ENCODE measurements at places on chromosomes 11 and 22.

DNA sequence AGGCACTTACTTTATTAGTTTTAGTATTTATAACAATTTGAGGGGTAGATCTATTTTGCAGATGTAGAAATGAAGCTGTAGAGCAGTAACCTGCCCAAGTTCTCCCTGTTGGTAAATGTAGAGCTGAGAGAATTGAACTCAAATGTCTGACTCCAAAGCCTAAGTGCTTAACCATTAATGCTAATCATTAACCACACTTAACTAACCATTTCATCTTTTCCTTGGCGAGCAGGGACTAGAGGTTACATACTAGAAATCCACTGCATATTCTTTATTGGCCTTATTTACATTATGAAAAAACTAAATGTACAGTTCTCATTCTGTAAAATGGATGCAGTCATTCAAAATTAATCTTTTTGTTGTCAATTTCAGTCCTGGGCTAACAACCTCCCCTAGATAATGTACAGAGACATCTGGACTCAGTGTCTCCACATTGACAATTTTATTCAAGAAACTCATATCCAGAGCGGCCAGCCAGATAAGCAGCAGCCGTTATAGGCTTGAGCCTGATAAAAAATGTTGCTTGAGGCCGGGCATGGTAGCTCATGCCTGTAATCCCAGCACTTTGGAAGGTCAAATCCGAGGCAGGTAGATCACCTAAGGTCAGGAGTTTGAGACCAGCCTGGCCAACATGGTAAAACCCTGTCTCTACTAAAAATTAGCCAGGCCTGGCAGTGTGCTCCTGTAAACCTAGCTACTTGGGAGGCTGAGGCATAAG is 76.7 kb upstream of the PICALM start:
- DNase-seq, result no peak

- DNase-seq, result no peak
Observed at GRCh38 chr11:58121096-58121495, 4.2 kb downstream of the OR9I1 start.

GRCh38 chr22:43473441-43473840 is 61.6 kb downstream of the MPPED1 start:
- DNase-seq, result no peak

DNA sequence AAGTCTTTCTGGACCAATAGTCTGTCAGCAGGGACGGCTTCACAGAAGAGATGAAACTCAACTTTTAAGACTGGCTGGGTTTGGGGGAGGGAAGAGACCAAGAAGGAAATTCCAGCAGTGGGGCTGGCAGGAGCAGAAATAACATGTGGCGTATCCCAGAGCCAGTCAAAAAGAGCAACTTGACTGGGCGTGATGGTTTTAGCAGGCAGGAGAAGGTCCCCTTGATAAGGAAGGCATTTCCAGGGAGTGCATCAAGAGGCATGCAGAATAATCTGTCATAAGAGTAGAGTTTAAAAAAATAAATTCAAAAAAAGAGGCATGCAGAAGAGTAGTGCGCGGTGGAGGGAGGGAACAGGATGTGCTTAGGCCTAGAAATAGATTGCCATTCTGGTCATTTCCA is 52.5 kb downstream of the C22orf31 start:
- DNase-seq, result no peak

DNA sequence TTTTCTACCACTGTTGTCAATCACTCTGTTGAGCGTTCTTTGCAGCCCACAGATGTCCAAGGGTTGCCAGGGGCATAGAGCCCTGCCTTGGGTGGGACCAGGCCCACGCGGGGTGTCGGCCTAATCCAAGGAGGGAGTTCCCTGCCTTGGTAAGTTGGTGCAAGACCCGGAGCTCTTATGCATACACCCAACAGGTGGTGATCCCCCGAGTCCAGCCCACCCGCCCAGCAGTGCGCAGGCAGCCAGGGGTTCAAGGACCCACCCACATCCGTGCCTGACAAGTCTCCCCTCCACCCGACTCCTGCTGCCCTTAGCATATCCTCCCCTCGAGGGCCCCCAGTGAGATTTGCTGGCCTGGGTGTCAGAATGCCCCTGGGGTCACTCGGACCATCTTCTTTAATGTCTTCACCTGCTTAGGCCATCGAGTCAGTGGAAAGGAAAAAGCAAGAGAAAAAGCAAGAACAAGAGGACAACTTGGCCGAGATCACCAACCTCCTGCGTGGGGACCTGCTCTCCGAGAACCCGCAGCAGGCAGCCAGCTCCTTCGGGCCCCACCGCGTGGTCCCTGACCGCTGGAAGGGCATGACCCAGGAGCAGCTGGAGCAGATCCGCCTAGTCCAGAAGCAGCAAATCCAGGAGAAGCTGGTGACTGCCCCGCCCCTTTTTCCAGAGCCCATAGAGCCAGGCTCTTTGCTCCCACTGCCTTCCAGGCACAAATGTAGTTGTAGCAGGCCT is 12.2 kb downstream of the RIBC2 start:
- no peak for DNase-seq

DNA sequence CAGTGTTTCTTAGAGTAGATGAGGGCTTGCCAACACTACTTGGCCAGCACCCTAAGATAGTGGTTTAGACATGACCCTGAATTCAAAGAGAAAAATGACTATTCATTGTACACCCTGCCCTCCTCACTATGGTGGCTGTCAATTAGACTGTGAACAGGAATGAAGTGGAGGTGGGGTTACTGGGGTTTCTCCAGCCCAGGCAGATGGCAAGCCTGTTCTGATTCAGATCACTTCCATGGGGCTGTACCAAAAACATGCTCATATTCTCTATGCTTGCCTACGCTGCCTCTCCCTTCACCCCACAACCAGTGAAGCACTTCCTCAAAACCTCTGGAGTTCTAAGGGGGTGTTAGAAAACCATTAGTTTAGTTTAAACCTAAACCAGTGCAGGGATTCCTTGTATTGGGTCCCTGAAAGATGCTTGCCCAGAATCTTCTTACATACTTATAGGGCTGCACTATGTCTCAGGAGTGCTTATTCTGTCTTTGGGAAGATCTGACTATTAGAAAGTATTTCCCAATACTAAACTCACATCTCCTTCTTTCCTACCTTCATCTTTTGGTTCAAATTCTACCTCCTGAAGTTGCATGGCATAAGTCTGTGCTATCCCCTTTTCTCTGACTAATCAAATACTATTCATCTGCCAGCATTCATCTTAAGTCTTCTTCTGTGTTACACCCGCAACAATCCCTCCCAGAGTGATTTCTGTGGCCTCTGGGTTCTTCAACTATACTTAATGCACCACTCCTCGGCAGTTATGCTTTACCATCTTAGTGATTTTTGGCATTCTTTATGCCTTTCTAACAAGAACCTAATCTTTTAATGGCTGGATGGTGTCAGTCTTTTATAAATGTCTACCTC is 71.8 kb downstream of the ATG16L2 start:
- DNase-seq, result no peak

GRCh38 chr22:39021552-39022250 is 774 bp downstream of the APOBEC3D start:
- DNase-seq, result no peak

- no peak for DNase-seq
Observed at GRCh38 chr11:73372375-73372993, 3.7 kb upstream of the RELT start.

DNA sequence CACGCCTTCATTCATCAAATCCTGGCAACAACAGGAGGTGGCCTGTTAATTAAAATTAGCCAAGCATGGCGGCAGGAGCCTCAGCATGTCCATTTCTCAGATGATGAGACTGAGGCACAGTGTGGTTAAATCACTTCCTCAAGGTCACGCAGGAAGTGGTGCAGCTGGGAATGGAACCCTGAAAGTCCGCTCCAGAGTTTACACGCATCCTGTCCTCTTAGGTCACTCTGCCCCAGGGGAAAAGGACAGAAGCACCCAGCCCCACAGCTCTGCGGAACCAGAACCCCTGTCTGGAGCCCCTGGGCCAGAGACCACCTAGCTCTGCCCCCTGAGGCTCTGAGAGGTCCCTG is 19.6 kb downstream of the RPL3 start:
- no peak for DNase-seq

- no peak for DNase-seq
Observed at GRCh38 chr11:113090716-113091480, 129.7 kb downstream of the NCAM1 start.

- DNase-seq, result no peak
Observed at GRCh38 chr11:45366619-45367190, 80.6 kb upstream of the SYT13 start.

DNA sequence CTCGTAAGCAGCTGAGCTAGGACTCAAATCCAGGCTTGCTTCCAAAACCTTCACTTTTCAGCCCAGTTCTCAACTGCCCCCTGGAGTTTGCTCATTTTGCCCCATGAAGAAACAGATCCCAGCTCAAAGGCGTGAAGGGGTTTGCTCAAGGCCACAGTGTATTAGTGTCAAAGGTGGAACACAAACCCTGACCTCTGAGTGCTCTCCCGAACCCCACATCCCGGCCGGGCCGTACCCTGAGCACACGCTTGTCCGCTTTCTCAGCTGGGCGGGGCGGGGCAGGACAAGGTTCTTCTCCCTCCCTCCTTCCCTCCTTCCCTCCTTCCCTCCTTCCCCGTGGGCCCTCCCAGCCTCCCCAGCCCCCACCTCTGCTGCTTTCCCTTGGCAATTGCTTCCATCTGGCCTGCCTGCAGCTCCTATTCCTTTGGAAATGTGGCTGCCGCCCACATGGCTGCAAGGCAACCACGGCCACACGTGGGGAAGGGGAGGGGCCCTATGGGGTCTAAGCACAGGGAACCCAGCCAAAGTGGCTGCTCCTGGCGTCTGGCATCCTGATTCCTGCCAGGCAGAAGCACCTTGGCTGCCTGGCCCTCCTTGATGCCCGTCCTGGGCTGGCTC is 4.1 kb downstream of the ST3GAL4 start:
- no peak for DNase-seq

GRCh38 chr11:67626970-67627369 is 2.8 kb downstream of the NUDT8 start:
- no peak for DNase-seq

- peak; percentile 28 for DNase-seq
Observed at GRCh38 chr11:74288161-74288560, 23.3 kb downstream of the P4HA3 start.

DNA sequence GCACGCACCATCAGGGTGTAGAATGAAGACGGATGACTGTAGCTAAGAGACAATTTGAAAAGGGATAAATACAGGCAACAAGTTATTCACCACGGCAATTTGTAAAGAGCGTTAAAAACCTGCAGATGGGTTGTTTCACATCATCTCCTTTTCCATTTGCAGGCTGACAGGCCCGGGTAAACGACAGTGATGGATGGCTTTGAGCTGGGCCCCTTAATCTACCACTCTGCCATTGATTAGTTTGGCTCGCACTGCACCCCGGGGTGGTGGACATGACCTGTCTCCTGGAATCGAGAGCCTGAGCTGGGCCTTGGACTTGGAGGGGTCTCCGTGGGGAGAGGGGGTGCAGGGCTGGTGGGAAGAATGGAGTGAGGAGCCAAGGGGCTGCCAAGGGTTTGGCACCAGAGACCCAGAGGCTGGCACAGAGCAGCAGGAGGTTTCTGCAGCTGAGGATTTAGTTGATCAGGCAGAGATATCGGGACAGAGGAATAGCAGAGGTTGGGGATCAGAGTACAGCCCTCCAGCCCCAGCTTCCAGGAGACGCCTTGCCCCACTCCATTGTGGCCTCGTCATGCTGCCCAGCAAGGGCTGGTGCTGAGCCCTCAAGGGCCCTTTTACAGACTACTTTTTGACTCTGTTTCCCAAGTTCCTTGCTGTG is 110.6 kb upstream of the NECTIN1 start:
- no peak for DNase-seq

DNA sequence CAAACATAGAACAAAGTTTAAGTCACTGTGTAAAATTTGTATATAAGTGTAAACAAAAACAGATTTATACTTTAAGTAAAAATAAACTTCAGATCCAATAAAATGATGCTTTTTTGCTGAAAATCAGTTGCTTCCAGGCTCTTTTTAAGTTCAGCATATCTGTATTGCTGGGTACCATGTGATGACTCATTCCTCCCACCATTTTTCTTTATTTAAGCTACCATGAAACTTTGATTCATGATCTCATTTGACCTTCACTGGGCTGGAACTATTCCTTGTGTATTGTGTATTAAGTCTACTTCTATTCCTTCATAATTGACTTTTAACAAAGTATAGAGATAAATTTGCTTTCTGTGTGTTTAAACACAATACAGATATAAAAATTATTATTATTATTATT is 46.3 kb upstream of the RRM1 start:
- no peak for DNase-seq

GRCh38 chr22:25482868-25483639 is 81.4 kb upstream of the GRK3 start:
- DNase-seq, result no peak

- peak; percentile 44 for DNase-seq
Observed at GRCh38 chr11:116641561-116642045, 131.2 kb downstream of the BUD13 start.

- no peak for DNase-seq
Observed at GRCh38 chr22:38136607-38137006, 26.1 kb upstream of the BAIAP2L2 start.

- no peak for DNase-seq
Observed at GRCh38 chr22:45430871-45431270, 17.4 kb downstream of the RIBC2 start.

GRCh38 chr11:23311986-23312940 is 452.0 kb upstream of the CCDC179 start:
- DNase-seq, result no peak

GRCh38 chr22:47293368-47294221 is 531.1 kb downstream of the TBC1D22A start:
- no peak for DNase-seq

GRCh38 chr22:22995166-22995565 is 75.2 kb upstream of the GNAZ start:
- DNase-seq, result no peak

GRCh38 chr11:76030968-76031590 is 175.2 kb downstream of the WNT11 start:
- DNase-seq, result no peak

GRCh38 chr11:59523541-59523940 is 12.2 kb downstream of the OR4D9 start:
- no peak for DNase-seq

DNA sequence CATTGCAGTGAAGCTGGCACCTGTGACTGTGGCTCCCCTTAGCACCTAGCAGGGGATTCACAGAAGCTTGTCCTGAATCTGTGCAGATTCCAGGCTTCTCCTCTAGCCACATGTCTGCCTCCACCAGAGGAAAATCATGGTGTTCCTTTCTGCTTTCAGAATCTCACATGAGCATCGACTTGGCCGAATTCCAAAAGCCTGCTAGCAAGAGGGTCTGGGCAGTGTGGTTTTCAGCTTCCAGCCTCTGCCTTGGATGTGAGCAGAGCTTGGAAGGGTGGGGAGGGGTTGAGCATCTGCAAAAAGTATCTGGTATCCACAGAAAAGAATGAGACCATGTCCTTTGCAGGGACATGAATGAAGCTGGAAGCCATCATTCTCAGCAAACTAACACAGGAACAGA is 911.1 kb downstream of the TBC1D22A start:
- DNase-seq, result no peak

Measured in activated CD4-positive, alpha-beta T cell treated with anti-CD3 and anti-CD28 coated beads, Interleukin-10, Interleukin-2, amounts not matched to agents 100 ng/mL and 50 ng/mL, durations not matched to agents 16 hours and 8 hours (primary cell).